ENCODE measurements at places on chromosomes 1 and 21. TPM values are rescaled to one million over a fixed set of nuclear protein-coding genes. Genes with fewer than 3 reads are reported as not detected.

ZBTB8B gene
- total RNA-seq = 0.79 TPM

KDM1A gene
- total RNA-seq = 135 TPM

C4BPA gene
- not detected for total RNA-seq

ECE1 gene
- total RNA-seq = 76.9 TPM

AMPD1 gene
- not detected for total RNA-seq

GPR25 gene
- total RNA-seq = not detected

RAP1GAP gene
- total RNA-seq = 1.3 TPM

TSTD1 gene
- total RNA-seq = 112 TPM

AGTRAP gene
- total RNA-seq = 25.1 TPM

TFF2 gene
- total RNA-seq = not detected

OR2L8 gene
- 0.39 TPM for total RNA-seq

AMY2A gene
- not detected for total RNA-seq

NHLH1 gene
- 0.11 TPM for total RNA-seq

OR2G6 gene
- 4.3 TPM for total RNA-seq

MAN1A2 gene
- total RNA-seq = 71.8 TPM

C1orf94 gene
- total RNA-seq = not detected

HAO2 gene
- total RNA-seq = 0.39 TPM

MAP3K21 gene
- 2.4 TPM for total RNA-seq

SPRR1B gene
- total RNA-seq = not detected

KRTAP12-2 gene
- not detected for total RNA-seq

SMIM1 gene
- total RNA-seq = 4.7 TPM

LCE1C gene
- not detected for total RNA-seq

ICOSLG gene
- total RNA-seq = 0.43 TPM

CLDN17 gene
- total RNA-seq = not detected

NPHS2 gene
- total RNA-seq = not detected
